Stimulated activated CD8-positive, alpha-beta memory T cell treated with anti-CD3 and anti-CD28 coated beads, Interleukin-4, amount 100 ng/mL, for 24 hours (primary cell): ENCODE measurements at places on chromosomes 16 and 17.

DNA sequence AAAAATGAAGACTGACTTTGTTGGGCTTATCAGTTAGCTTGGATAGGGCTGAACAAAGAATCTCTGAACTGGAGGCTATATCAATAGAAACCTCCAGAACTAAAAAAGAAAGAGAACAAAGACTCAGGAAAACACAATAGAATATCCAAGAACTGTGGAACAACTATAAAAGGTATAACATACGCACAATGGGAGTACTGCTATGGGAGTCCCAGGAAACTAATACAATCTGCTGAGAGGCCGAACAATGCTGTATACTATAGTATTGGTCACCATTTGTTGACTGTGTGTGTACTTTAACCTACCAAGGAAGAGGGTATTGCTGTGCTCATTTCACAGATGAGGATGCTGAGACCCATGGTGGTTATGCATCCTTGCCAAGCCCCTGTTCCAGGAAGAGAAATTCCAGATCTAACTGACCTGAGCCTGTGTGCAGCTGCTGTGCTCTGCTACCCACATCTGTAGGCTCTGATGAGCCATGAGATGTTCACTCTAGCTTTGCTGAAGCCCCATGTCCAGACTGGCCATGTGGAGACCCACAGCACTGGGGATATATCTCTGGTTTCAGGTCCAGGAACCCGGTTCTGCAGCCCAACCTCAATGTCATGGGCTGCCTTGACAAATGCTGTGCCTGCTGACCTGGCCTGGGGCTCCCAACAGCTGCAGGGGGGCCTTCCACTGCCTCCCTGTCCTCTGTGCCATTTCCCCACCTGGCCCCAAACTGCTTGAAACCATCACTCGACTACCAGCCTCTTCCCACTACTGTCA lies 254.3 kb upstream of the TNRC6C start:
- DNase-seq: no peak

GRCh38 chr17:50110591-50111349 lies 15.6 kb downstream of the PDK2 start:
- no peak for DNase-seq

GRCh38 chr16:49592546-49593423 lies 219.2 kb downstream of the C16orf78 start:
- no peak for DNase-seq

GRCh38 chr17:7947651-7948050 lies 15.6 kb downstream of the CNTROB start:
- no peak for DNase-seq

DNA sequence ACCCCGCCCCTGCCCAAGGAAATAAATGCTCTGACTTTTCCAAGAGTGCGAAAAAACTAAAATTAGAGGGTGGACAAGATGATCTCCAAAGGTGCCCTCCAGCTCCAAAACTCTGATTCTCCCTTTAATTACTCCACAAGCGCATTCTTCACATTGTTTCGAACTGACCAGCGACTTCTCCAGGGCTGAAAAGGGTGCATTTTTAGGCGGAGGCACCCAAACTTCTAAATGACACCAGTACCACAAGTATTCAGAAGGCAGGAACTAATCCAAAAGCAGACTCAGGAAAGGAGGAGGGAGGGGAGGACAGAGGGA lies 750 bp downstream of the ZFHX3 start:
- no peak for DNase-seq

DNA sequence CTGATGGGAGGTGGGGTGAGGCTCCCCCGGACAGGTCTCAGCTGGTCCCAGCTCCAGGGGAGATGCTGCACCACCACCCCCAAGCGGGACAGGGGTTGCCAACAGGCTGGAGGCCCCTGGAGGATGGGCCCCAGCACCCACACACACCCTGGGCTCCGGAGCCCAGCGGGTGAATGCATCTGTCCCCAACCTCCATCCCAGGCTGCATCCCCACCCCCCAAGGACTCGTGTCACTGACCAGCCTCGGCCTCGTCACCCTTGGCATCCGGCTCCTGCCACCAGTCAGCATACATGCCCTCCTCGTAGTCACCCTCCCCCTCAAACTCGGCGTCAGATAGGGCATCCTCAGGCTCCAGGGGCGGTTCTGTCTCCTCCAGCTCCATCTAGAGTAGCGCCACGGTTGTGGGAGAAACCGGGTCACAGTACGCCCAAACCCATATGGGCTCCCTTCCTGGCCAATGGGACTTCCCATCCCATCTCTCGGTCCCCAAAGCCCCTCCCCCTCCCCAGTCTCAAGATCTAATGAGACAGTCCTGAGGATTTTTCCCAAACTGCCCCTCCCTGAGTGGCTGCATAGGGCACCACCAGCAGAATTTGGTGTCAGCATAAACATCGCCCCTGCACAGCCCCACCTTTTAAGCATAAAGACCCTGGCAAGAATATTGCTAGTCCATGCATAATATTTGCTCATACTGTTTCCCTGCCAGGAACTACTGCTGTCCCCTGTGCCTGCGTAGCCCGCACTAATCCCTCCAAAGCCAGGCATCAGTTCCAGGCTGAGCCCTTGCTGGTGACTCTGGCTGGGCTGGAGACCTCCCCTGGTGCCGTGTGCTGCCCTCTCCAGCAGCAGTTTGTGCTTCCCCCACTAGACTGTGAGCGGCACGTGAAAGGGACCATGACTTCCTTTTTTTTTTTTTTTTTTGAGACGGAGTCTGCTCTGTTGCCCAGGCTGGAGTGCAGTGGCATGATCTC lies 8.4 kb downstream of the P3H4 start:
- no peak for DNase-seq

DNA sequence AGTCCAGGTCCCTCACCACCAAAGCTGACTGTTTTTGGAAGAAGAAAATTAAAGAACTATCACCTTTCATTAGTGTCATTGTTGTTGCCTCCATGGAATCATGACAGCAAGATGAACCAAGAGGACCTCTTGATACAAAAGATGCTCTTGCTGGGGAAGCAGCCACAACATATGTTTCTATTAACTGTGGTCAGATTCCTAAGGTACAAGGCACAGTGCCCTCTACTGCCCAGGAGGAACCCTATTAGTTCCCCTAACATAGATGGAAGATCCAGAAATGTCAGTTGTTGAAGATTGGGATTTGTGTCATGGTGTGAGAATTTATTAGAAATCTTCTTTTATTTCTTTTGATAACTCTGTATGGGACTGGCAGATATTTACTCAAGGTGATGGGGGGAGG lies 188.2 kb upstream of the ANKFN1 start:
- DNase-seq: no peak

DNA sequence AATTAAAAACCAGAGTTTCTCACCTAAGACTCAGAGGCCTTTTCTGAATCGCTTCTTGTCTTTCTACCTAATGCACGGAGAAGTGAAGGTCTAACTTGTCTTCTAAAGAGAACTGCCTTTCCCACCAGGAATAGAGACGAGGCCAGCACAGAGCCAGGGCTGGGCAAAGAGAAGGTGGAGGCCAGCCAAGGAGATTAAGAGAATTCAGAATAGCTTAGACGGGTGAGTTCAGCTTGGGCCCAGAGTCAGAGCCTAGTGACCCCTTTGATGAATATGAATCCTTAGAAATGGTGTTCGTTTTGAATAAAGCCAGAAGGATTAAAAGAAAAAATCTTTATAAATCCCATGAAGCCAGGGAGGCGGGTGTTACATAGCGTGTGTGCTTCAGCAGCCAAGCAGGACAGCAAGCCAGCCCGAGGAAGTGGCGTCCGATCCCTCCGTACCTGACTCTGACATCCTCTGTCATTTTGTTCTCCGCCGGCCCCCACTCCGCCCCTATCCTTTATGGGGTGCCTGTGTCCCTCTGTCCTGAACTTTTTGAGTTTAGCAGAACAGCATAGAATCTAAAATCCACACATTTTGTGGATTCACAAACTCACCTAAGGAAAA lies 7.4 kb downstream of the GSG1L2 start:
- DNase-seq: no peak

DNA sequence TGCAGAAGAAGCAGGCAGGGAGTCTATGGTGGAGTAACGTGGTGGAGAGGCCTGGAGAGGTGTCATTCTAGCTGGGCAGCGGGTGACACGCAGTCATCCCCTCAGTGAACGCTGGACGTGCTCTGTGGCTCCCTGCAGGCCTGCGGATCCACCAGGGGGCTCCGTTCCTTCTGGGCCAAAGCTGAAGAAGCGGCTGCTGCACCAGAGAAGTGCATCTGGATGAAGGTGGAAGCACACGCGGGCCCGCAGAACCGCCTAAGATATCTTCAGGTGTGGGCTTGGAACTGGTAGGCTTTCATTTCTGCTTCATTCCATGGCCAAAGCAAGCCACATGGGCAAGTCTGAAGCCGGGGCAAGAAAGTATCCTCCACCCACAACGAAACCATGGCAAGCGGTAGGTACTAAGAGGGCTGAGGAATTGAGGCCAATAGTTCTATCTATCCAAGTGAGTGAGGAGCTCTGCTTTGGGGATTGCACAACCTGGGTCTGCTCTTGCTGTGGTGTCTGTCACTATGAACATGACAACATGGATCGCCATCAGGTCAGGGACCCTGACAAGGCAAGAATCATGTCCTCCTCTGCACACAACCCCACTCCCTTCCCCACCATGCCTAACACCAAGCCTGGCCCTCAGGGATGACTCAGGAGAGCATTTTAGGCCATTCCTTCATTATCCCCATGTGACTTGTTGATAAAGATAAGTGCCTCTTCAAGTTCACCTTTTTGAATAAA lies 78.9 kb upstream of the FBXO47 start:
- no peak for DNase-seq

DNA sequence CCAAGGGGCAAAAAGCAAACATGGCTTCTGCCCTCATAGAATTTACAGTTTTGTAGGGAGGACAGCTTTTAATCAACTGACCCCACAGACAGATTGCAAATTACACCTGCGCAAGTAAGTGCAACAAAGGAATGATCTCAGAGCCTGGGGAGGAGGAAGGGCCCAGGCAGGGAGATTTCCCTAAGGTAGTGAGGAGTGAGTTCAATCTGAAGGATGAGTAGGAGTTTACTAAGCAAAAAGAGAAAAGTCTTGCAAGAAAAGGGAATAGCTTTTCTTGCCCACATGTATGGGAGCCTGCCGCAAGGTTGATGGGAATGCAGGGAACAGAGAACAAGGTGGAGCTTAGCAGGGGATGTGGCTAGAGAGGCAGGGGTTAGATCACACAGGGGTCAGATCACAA lies 1.6 kb upstream of the SOCS7 start:
- no peak for DNase-seq

- no peak for DNase-seq
These were observed 38.6 kb downstream of the WDR45B start for GRCh38 chr17:82609655-82610054.

DNA sequence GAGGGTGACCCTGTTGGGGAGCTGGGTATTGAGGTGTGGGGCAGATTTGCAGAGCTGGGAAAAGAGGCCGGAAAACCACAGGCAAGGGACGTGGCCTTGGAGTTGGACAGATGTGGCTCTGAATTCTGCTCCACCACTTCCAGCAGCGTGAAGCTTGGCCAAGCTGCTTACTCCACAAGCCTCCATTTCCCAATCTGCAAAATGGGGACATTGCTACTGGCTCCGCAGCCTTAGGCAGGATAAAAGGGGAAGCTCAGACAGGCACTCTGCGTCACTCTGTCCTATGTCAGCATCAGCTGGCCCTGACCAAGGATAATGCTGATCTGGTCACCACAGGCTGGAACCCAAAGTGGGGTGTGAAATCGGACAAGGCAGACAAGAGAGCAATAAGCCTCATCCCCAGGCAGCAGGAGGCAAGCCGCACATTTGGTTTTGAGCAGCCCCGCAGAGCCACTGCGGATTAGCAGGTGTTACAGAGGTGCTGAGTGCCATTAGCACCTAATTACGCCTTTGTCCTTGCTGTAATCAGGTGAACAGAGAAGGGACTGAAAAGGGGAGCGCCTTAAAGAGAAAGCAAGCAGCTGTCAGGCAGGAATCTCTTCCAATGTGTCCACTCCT lies 54.8 kb downstream of the SDK2 start:
- DNase-seq: no peak
